ENCODE measurements at places on chromosomes 5 and 9.

DNA sequence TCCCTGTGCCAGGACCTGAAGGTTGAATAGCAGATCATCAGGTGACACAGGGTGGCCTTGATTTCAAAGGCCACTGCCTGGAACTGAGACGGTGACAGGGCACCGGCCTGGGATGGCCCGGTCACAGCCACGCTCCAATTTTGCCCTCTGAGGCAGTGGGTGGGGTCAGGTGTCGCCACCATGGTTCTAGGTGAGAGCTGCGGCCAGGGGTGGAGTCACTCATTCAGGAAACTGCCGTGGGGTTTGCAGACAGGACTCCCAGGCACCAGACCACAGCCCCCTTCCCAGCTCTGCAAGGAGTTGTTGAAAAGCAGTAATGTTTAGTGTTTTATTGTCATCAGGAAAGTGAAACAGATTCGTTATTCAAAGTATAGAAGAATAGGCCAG is 17.3 kb upstream of the RNU6ATAC start:
- DNase-seq, result no peak

GRCh38 chr9:134381671-134382516 is 55.6 kb downstream of the RXRA start:
- no peak for DNase-seq

DNA sequence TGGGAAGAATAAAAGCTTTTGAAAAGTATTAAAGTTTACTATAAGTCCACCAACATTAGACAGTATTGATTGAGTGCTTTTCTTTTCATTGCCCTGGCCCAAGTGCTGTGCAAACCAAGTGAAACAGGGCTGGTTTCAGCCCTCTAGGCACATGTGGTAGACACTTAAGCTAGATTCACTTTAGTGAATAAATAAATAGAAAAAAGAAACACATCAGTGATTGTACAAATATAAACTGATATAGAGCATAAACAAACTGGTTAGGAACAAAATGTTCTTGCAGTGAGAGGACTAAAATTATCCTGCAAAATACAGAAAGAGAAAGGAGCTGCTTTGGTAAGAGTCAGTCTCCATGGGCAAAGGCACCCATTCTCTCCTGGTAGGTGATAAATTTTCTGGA is 29.7 kb downstream of the ACTBL2 start:
- DNase-seq, result no peak

- no peak for DNase-seq
Observed at GRCh38 chr5:110255194-110255593, 471.3 kb downstream of the TMEM232 start.
